Natural killer cell (primary cell): ENCODE measurements at places on chromosomes 7 and 10. TPM values are rescaled to one million over a fixed set of nuclear protein-coding genes. Genes with fewer than 3 reads are reported as not detected.

DNA sequence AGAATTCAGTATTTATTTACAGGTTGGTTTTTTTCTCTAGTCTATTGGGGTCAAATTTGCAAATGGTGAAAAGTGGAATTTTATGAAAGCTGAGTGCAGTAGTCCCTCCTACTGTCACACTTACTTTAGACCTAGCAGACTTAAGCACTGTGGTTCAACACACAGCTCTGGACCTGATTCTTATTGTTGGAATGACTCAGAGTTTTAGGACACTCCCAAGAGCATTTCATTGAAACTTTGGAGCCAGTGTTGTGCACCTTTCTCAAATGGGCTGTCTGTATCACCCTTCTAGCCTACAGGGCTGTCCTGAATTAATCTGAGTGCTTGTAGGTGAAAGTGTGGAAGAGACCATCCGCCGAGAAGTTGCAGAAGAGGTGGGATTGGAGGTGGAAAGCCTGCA, 16.1 kb downstream of the NUDT13 start:
- H3K36me3 ChIP-seq = peaks cover 34% of the 10 kb centered on the region
- no peaks in the 10 kb centered on the region for H3K27me3 ChIP-seq
- no peak overlapping the region for H3K27ac ChIP-seq
- DNase-seq = no peak

GRCh38 chr10:132005147-132005546, 23.4 kb upstream of the BNIP3 start:
- no peaks in the 10 kb centered on the region for H3K36me3 ChIP-seq
- no peaks in the 10 kb centered on the region for H3K27me3 ChIP-seq
- H3K4me3 ChIP-seq = no peak overlapping the region
- H3K4me1 ChIP-seq = no peaks in the 10 kb centered on the region

DNA sequence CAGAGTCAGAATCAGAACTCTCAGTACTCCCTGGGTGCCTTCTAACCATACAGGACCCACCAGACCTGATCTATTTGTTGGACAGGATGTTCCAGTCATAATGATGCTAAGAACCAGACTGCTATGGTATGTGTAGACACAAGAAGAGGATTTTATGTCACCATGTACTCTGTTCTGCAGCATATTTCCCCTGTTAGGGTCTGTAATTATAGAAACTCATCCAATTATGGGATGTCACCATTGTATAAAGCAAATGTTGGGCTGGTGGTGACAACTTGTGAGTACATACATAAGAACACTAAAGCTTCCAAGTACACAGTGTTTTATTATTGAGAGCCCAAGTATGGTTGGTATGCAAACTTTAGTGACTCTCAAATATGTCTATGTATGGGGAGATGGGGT, 67.1 kb upstream of the AGBL3 start:
- no peak overlapping the region for H3K4me3 ChIP-seq
- H3K27me3 ChIP-seq = no peaks in the 10 kb centered on the region
- no peak for DNase-seq
- H3K36me3 ChIP-seq = no peaks in the 10 kb centered on the region
- no peak overlapping the region for H3K27ac ChIP-seq

DNA sequence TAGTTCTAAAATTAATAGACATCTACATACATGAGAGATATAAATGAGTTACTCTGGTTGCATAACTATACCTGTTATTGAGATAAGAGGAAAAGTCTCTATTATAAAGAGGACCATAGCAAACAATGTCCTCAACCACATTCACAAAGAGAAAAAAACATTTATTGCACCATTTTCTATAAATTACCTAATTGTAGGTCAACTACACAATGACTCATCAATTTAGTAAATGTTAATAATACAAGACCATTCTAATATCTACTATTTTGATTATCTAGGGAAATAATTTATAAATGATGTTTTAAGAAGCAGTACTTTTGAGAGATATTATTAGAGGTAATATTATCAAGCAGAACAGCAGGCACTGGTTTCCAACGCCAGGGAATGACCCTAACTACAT, 246.1 kb downstream of the AGMO start:
- no peaks in the 10 kb centered on the region for H3K27me3 ChIP-seq
- H3K4me1 ChIP-seq = no peaks in the 10 kb centered on the region
- H3K27ac ChIP-seq = no peak overlapping the region
- H3K36me3 ChIP-seq = no peaks in the 10 kb centered on the region
- no peak overlapping the region for H3K4me3 ChIP-seq
- no peak for DNase-seq

HTR5A gene
- not detected for total RNA-seq

GRCh38 chr7:101120315-101120714, 6.6 kb upstream of the SERPINE1 start:
- H3K4me3 ChIP-seq = no peak overlapping the region
- no peak for DNase-seq
- H3K36me3 ChIP-seq = no peaks in the 10 kb centered on the region

DNA sequence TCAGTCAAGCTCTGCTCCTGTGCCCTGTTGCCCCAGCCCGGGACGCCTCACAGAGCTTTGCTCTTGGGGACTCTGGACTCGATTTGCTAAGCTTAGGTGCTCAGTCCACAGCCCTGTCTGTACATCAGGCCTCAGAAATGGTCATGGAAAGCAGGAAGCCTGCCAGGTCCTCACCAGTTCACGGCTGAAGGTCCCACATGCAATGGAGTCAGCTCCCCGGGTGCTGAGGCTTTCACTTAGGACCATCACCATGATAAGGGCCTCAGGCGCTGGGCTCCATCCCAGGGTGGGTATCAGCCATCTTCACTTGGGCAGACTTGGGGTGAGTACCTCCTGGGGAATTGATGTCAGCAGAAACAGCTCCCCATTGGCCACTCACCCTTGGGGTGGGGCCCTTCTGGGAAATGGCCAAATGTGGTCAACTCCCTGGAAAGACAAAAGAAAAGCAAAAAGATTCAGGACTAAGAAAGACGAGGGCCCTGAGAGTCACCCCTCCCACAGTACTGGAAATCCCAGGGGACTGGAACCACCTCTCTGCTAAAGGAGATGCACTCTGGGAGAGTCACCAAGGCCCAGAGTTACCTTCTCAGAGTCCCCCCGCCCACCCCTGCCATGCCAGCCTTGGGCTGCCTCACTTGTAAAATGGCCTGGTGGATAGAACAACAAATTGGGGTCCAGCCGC, 37.6 kb downstream of the FAM53B start:
- DNase-seq = no peak
- peak overlapping the region; percentile 53 for H3K27ac ChIP-seq
- H3K4me3 ChIP-seq = no peak overlapping the region
- H3K27me3 ChIP-seq = no peaks in the 10 kb centered on the region

DNA sequence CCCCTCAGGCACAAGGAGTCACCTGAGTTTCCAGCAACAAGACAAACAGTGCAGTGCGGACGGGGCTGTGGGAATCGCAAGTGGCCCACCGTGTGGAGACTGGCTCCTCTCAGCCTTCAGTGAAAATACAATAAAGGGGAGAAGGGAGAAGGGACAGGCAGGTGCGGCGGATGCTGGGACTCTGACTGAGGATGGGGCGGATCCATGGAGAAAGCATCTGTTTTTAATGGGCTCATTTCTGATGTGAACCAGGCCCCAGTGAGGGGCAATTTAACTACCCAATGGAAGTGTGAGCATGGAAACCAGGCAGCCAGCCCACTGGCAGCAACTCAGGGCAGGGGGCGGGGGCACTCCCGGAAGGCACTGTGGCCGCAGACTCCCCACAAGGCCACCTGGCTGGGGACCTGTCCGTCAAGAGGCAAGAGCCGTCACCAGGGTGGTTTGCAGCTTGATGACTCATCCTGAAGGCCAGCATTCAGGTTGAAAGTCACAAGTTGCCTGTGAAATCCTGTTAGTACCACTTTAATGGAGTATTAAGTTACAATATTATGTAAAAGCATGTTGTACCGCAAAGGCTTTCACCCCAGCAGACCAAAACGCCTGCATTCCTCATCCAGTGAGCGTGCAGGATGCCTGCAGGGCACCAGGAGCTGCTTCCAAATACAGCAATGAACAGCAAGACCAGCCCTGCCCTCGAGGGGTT, 476.4 kb downstream of the PTPRN2 start:
- no peaks in the 10 kb centered on the region for H3K27me3 ChIP-seq
- no peak overlapping the region for H3K27ac ChIP-seq
- no peaks in the 10 kb centered on the region for H3K36me3 ChIP-seq
- H3K4me3 ChIP-seq = no peak overlapping the region
- no peaks in the 10 kb centered on the region for H3K4me1 ChIP-seq

DNA sequence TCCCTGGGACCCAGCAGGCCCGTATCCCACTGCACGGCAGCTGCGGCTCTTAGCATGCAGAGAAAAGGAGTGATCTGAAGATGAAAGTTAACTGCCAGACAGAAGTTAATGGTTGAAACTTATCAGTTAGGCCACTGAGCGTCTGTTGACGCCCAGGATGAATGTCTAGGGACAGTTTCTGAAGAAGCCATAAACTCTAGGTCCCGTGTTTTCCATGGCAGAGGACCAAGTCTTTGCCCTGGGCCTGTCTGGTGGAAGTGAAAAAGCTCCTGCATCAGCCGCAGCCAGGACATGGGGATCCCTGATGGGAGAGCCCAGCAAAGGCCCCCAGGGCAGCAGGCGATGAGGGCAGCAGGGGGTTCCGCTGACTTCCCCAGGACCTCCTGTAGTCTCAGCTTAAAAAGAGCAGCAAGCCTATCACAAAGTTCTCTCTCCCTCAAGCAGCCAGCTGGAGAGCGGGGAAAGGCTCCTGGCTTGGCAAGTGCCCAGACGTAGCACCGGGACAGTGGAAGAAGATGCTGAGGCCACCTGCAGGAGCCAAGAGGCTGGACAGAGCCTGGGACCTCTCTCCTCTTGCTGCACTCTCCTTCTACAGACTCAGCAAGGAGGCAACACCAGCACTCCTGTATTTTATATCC, 79.6 kb downstream of the TNS3 start:
- H3K27me3 ChIP-seq = no peaks in the 10 kb centered on the region
- H3K27ac ChIP-seq = no peak overlapping the region
- H3K4me3 ChIP-seq = no peak overlapping the region
- DNase-seq = no peak
- no peaks in the 10 kb centered on the region for H3K36me3 ChIP-seq

- no peak for DNase-seq
- H3K4me1 ChIP-seq = no peaks in the 10 kb centered on the region
- no peaks in the 10 kb centered on the region for H3K36me3 ChIP-seq
- H3K27me3 ChIP-seq = no peaks in the 10 kb centered on the region
- H3K27ac ChIP-seq = no peak overlapping the region
Measured at GRCh38 chr7:74043523-74043951, 15.6 kb downstream of the ELN start.

DNA sequence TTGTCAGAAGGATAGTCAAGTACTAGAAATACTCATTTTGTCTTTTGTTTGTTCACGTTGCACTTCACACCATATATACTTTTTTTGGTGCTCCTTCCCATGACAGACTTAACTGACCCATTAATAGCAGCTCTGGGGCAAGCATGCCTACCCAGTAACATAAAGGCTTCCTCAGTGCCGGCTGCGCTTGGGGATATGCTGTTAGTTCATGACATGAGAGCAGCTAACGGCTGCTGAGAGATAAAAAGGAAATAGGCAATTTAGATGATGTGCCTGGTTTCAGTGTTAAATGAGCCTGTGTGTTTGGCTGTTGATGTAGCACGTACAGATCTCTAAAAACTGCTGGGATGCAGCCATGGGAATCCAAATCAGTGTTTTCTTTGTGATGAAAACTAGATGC, 86.4 kb downstream of the TAX1BP1 start:
- no peak overlapping the region for H3K4me3 ChIP-seq
- no peak for DNase-seq
- peaks cover 31% of the 10 kb centered on the region for H3K36me3 ChIP-seq
- H3K4me1 ChIP-seq = no peaks in the 10 kb centered on the region
